ENCODE measurements at places on chromosomes 7 and 10. TPM values are rescaled to one million over a fixed set of nuclear protein-coding genes. Genes with fewer than 3 reads are reported as not detected.

The IFRD1 gene
- 32.2 TPM for total RNA-seq

The MAGI2 gene
- 0.40 TPM for total RNA-seq

The NEURL1 gene
- total RNA-seq: 0.50 TPM

The APBB1IP gene
- 8.5 TPM for total RNA-seq

The PSMG3 gene
- 105 TPM for total RNA-seq

The KLLN gene
- 0.43 TPM for total RNA-seq

The HGF gene
- not detected for total RNA-seq

The ANKRD1 gene
- total RNA-seq: 41.9 TPM

The HMX2 gene
- not detected for total RNA-seq

The CUZD1 gene
- total RNA-seq: 1.5 TPM

The ADAM22 gene
- 0.06 TPM for total RNA-seq

The ACHE gene
- 2.6 TPM for total RNA-seq

The UNCX gene
- total RNA-seq: not detected

The AKR1C8 gene
- total RNA-seq: not detected

The ZNF485 gene
- total RNA-seq: 1.8 TPM

The PSD gene
- 0.60 TPM for total RNA-seq

The FLNC gene
- total RNA-seq: 7.3 TPM

The CADPS2 gene
- not detected for total RNA-seq

All from A549 treated with ZK216348 at 1 μM for 4 hours (cell line).